Midbrain (tissue), 1 donor: ENCODE measurements at places on chromosomes 4 and X.

DNA sequence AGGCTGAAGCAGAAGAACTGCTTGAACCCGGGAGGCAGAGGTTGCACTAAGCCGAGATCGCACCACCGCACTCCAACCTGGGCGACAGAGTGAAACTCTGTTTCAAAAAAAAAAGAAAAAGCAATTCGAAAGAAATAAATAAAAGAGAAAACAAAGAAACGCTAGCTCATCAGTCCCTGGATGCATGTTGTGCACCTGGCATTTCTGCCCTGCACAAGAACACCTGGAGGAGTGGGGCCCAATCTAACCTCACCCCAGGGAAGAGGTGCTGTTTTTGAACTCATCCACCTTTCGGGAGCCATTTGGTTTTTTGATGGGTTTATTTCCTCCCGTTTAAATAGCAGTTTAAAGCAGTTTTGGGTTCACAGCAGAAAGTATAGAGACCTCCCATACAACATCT lies 5.7 kb upstream of the MRFAP1 start:
- DNase-seq, result no peak

DNA sequence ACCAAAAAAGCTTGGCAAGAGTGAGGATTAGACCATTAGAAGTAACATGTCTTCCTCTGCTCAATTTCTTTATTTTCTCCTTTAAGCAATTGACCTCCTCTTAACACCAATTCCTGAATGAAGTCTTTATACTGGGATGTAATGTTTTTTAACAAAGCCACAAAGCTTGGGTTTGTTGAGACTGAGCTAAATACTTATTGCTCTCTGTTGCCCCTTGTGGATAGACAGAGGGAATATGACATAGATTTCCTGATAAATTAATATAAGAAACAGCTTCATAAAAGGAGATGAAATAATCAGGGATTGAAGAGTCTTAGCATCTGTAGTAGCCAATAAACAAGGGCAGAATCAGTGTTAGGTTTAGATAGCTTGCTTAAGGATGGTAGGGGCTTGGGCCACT lies 57.6 kb downstream of the CCDC160 start:
- peak; percentile 1 for DNase-seq

GRCh38 chr4:88613417-88613875 lies 21.2 kb downstream of the HERC3 start:
- no peak for DNase-seq

DNA sequence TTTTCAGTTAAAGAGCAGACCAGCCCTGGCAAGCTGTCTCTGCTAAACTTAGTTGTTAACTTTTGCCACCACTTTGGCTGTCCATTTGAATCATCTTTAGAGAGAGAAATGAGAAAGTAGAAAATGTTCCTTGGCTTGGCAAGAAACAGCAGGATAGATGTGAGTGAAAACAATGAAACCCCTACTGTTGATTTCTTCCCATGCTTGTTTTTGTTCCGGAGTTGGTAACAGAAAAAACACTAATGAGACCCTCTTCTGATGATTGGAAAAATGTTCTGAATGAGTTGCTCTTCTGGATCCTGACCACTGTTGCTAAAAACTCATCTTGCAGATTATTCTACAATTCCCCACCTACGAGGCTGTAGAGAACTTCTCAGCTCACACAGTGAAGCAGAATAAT lies 203.3 kb downstream of the MAPK10 start:
- DNase-seq, result no peak

DNA sequence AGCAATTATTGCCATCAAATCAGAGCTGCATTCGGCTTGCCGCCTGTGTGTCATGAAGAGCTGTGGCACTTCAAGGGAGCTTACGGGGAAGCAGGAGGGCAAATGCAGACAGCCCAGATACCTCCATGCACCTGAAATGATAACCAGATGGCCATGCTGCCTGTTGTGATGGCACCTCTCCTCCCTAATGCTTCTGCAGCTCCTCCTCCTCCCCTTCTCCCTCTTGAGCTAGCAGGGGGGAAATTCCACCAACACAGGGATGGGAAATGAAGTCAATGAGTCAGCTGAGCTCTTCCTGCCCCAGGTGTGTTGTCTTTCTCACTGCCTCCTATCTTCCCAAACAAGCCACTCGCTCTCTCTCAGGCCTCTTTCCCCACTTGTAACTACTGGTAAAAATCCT lies 565.0 kb downstream of the BCOR start:
- no peak for DNase-seq

GRCh38 chr4:153209410-153209809 lies 5.2 kb downstream of the TRIM2 start:
- no peak for DNase-seq

DNA sequence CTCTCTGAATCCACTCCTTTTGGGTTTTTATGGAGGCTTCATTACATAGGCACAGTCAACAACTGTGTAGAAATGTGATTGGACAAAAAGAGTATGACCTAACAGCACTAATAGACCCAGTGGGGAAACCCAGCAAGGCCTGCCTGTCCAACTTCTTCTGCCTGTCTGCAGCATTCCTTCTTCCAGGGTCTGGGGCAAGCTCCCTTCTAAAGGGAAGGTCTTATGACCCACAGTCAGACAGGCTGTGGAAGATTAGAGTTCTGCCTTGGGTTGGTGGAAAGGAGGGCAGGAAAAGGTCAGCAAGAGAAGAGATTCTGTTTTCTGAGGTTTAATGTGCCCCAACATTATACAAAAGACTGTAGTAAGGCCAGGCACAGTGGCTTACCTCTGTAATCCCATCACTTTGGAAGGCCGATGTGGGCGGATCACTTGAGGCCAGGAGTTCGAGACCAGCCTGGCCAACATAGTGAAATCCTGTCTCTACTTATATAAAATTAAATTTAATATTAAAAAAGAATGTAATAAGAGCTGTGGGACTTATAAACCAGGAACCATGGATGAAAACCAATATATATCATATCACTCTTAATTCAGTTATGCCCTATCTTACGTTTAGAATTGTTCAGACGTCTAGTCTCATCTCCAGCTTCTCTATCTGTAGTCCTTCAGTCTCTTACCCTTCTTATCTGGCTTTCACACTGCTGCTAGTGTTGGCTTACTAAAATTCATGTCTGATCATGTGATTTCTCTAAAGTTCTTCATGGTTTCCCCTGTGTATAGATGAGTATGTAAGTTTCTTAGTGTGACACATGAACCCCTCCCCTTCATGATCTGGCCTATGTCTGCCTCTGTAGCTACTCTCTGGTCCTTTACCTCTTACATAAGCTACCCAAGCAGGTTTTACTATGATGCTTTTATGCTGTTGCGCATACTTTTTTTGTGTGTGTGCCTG lies 6.2 kb downstream of the CLCN3 start:
- no peak for DNase-seq

DNA sequence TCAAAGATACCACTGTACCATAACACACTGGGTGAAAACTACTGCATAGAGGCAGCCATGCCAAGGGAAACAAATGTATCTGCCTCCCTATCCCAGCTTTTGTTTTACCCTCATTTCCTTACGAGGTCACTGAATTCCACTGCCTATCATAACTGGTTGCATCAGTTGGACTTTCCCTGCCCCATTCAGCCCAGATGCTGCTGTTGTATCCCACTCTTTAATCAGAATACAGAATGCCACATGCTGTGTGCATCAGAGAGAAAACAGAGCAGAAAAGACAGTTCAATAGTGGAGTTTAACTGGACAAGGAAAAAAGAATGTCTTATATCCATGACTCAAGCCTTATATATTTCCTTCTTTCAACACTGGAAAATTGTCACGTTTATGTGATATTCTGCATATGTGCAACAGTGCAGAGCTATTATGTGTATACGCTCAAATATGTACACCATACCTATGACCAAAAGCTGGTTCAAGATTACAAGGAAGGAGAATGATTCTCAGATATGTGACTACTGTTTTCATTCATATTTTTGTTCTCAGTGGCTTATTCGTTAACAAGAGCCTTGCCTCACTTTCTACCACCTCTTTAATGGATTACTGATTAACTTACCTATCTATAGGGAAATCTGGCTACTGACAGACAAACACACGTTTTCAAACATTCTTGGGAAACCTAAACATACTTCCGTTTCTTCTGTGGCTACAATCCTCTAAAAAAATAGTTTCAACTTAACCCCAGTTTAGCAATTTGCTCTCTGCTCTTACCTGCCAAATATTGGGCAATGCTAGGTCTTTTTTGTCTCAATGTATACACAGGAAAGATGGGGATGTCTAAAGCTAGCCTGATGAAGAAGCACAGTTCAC lies 378.9 kb downstream of the SMARCA1 start:
- DNase-seq, result no peak

GRCh38 chr4:25446611-25447010 lies 69.5 kb downstream of the ANAPC4 start:
- DNase-seq, result no peak

DNA sequence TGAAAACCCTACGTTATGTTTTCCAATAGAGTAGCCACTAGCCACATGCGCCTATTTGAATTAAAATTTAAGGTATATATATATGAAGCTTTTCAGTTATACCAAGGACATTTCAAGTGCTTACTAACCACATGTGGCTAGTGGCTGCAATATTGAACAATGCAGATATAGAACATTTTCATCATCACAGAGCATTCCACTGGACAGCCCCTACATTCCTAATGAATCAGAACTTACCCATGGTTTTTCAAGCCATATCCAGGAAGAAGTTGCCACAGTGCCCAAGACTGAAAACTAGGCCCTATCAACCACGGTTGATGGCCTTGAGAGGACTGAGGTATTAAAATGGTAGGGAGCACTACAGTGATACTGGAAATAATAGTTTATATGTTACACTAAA lies 29.7 kb downstream of the NEK1 start:
- DNase-seq, result no peak

- DNase-seq, result no peak
Observed at GRCh38 chr4:7499661-7500060, 64.9 kb upstream of the PSAPL1 start.

GRCh38 chrX:74535408-74536151 lies 78.8 kb downstream of the RLIM start:
- peak; percentile 56 for DNase-seq

DNA sequence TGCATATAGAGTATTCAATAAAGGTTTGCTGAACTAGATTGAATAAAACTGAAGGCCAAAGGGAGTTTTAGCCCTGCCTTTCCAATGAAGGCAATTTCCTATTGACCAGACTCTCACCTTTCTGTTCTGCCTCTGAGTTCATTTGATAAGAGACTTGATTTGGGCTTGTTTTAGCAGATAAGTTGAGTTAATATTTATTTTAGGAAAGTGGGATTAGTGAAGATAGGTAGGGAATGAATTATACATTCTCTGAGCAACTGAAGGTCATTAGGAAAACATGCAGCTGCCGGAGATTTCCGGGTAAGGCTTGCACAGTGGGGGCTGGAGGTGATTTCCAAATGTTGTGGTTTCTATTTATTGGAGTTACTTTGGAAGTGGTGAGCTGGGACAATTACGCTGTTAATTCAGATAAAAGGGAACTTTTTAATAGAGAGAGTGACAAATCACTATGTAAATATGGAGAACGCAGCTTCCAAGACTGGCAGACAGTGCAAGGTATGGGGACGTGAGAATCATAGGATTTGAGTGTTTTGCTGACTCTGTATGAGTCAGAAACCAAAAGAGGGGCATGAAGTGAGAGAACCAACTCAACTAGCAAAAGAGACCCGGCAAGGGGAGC lies 553.6 kb upstream of the BOD1L1 start:
- no peak for DNase-seq

DNA sequence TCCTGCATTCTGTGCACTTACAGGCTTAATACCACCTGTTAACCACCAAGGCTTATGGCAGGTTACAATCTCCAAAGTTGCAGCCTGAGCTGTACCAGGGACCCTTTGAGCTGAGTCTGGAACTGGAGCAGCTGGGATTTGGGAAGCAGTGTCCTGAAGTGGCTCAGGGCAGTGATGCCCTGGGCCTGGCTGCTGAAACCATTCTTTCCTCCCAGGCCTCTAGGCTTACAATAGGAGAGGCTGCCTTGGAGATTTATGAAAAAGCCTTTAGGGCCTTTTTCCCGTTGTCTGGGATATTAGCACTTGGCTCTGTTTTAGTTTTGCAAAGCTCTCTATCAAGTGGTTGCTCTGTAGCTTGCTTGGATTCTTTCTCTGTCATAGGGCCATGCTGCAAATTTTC lies 154.3 kb upstream of the CASK start:
- no peak for DNase-seq
